ENCODE measurements at places on chromosomes 7 and 10.

DNA sequence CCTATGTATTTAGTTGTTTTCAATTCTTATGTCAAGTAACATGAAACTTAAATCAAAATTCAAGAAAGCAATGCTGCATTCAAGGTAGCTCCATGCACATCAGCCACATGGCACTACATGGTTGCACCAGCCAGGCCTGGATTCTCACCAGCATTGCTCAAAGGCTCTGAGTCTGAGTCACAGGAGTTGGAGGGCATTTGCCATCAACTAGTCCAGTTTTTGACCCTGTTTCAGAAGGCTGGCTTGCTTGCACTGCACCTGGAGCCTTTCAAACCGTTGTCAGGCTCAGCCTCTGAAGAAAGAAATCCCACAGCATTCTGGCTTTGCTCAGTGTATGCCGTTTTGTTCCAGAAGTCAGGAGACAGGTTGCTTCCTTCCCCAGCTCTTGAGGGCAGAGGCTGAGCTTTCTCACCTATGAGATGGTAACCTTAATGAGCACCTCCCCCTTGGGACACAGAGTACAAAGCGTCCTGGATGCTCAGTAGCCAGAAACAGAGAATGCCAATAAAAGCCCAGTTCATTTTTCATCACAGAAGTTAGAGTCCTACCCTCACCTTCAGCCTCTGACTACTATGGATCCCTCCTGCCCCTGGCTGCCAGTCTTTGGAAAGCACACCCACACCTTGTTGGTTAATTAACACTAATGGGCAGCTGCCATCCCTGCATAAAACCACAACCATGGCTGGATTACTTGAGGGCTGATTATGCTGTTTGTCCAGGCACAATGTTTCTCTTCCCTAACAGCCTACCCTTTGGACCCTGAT is 288.4 kb upstream of the LRRTM3 start:
- peak; percentile 28 for DNase-seq

- DNase-seq, result no peak
Measured at GRCh38 chr10:124614003-124614659, 130.0 kb downstream of the FAM53B start.

- no peak for DNase-seq
Measured at GRCh38 chr7:158865462-158865922, 9.1 kb downstream of the DYNC2I1 start.

DNA sequence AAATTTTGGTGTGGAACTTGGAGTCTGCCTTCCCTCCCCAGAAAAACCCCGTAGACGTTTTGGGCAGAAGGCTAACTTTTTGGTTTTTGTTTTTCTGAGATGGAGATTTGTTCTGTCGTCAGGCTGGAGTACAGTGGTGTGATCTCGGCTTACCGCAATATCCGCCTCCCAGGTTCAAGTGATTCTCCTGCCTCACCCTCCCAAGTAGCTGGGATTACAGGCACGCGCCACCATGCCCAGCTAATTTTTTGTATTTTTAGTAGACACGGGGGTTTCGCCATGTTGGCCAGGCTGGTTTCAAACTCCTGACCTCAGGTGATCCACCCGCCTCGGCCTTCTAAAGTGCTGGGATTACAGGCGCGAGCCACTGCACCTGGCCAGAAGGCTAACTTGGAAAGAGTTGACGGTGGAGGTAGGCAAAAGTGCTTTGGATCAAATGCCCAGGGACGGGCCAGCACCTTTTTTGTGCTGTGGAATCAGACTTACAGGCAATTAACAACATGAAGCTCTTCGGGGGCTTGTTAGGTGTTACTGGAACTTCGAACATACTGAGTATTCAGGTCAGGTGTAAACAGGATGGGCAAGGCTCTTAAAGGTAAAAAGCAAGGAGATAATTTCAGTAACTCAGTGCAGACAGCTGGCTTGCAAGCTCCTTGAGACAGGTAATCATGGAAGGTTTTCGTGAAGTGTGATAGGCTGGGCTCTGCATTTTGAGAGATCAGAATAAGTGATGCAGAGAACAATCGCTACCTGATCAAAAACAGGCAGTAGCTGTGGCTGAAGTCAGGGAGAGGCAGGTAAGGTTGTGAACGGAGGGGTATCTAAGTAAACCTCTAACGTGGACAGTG is 1.8 kb downstream of the PPP1R35 start:
- no peak for DNase-seq

- no peak for DNase-seq
Measured at GRCh38 chr7:142668495-142668894, 80.8 kb upstream of the PRSS1 start.

- no peak for DNase-seq
Measured at GRCh38 chr10:109126541-109126940, 796.8 kb downstream of the XPNPEP1 start.

DNA sequence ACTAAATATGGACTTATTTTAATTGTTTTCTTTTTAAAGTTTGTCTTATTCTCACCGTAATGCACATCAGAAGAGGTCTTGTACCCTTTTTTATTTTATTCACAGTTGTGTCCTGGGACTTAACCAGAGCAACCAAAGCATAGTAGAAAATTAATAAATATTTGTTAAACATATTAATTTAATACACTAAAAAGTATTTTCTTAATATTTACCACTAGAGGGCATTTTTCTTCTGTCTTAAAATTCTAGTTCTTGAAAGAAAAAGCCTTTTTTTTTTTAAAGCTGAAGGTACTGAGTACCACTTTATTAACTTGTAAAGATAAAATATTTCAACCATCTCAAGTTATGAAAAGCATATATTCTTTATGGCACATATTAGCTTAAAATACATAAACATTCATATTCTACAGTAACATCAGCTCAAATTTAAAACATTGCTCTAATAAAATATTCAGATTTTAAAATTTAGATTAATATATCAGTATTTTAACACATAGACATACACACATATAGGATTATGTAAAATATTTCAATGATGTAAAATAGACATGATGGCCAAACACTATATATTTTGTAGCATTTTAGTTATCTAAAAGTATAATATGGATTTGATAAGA is 260.4 kb downstream of the SEMA3A start:
- DNase-seq, result no peak

GRCh38 chr10:91153508-91153907 is 67.0 kb upstream of the PCGF5 start:
- peak; percentile 60 for DNase-seq

DNA sequence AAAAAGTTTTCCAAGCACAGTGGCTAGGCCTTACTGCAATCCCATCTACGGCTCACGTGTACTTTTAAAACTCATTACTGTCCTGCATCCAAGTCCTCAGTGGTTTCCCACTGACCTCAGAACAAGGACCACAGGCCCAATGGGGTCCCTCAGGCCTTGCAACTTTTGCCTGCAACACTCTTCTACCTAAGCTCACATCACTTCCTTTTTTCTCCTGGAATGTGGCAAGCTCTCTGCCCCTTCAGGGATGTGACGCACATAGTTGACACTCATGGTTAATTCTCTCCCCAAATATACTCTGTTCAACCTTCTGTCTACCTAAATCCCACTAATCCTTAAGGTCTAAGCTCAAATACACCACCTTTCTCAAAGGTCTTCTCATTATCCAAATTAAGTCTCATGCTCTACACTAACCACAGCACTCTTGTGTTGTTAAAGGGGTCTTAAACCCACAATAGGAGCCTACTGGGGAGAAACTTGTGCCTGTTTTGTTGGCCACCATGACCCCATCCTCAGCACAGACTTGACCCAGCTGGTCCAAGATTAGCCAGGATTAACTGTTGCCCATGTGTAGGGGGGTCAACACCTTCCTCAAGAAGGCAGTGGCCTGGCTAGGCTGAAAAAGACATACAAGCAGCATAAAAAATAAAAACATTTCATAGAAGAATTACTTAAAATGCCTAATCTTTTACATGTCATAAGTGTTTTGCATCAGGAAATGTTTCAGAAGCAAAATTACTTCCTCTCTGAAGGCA is 15.2 kb downstream of the HNRNPF start:
- DNase-seq, result no peak
